ENCODE measurements at places on chromosomes 2 and 18.

DNA sequence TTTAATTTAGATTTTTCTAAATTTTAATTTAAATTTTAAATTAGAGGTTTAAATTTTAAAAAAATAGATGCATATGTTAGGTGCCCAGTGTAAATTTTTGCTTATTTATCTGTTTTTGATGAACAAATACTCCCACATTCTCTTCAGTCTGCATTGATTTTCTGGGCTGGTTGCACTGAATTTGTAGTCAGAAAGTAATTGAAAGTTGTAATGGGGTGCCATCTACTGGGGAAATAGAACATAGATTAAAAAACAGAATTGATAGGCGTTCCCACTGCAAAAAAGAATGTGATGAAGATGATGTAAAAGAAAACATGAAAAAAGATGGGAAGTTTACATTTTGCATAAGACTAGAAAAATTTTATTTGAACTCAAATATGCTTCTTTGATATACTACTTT is 51.7 kb upstream of the CCDC85A start:
- peak; percentile 16 for DNase-seq

GRCh38 chr2:25664183-25664964 is 9.0 kb downstream of the DTNB start:
- DNase-seq, result no peak

- DNase-seq, result no peak
Measured at GRCh38 chr2:203758841-203759689, 52.6 kb downstream of the CD28 start.

DNA sequence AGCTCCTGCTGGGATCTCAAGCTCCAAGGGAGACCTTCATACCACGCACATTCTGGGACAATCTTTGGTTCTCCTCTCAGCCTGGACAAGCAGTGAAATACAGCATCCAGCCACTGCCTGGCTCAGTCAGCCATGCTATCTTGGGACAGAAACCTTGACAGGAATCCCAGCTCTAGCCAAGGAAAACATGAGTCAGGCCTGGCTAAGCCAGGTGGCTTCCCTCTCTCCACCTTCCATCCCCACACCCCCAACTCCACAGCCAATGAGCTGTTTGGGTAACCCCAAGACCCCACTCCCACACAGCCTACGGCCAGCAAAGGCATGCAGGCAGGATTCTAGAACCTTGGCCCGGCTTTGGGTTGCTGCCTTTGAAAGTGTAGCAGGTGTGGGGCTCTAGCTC is 64.9 kb downstream of the MCFD2 start:
- DNase-seq, result no peak

GRCh38 chr18:63299837-63300745 is 19.5 kb downstream of the BCL2 start:
- no peak for DNase-seq

- no peak for DNase-seq
Measured at GRCh38 chr18:5420906-5421305, 122.9 kb downstream of the EPB41L3 start.

- DNase-seq, result no peak
Measured at GRCh38 chr2:211114826-211115455, 558.5 kb downstream of the CPS1 start.

DNA sequence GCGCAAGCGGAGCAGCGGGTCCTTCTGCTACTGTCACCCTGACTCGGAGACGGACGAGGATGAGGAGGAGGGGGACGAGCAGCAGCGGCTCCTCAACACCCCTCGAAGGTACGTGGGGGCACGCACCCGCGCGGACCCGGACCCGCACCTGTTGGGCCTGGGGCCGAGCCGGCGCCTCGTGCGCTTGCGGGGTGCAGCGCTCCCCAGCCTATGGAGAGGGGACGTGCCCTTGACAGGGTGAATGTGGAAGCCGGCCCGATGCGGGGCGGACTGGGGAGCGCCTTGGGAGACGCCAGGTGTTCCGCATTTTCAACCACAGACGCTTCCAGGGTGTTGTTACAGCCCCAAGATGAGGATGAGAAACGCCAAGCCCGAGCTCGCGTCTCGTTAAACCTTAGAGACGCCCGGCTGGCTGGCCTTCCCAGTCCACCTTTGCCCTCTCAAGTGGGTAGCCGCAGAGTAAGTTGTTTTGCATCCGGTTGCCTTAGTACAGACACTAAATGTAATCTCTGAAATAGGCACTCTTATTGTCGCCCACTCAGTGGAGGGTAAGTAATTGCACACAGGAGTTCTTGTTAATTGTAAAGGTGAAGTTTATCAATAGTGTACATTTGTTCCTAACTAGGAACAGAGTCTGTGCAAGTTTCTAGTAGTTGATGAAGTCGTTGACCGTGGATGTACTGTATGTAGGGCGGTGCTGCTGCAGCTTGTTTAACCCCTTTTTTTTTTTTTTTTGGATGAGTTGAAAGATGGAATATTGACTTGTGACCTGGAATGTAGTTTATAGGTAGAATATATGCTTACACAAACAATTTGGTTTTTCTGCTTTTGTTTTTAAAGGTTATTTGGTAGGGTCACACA is 815 bp downstream of the GMCL1 start:
- DNase-seq, result peak; percentile 10

GRCh38 chr2:240814280-240814679 is 5.7 kb downstream of the KIF1A start:
- no peak for DNase-seq

DNA sequence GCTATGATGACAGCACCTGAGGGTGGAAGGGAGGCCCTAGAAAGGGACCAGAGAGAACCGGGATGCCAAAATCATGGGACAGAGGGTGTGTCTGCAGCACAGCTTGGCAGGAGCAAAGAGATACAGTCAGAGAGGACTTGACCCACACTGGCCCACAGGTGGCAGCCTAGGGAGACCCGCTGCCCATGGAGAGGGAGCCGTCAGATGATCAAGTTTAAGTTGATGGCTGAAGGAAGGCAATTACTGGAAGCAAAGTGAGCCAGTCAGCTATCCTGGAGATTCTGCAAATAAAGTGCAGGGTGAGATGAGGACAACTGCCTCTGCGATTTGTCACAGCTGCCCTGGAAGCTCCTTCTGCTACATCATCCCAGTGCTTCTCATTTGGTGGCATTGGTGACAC is 74.0 kb downstream of the CMPK2 start:
- DNase-seq, result no peak

GRCh38 chr2:6177811-6178210 is 485.6 kb downstream of the SOX11 start:
- DNase-seq, result no peak

- no peak for DNase-seq
Measured at GRCh38 chr2:164622338-164623106, 1.2 kb upstream of the GRB14 start.

GRCh38 chr2:162824304-162824703 is 14.3 kb downstream of the KCNH7 start:
- no peak for DNase-seq

DNA sequence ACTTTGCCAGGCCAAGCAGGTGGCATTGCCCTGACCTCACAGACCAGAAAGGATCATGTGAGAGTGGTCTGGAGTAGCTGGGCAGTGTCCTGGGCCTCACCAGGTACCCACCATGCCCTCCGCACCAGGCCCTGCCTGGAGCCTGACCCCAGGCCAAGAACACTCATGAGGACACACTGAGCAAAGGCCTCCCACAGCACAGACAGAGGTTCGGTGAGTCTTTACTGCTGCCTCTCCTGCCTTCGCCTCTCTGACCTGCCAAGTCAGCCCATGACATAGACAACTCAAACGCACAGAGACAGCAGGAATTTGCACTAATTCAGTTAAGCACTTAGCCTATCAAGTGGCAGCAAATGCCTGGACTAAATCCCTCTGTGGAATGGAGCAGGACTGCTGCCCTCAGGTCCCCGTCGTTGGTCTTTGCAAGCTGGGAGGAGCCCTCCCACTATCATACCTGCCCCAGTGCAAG is 62.5 kb downstream of the RHOB start:
- no peak for DNase-seq

- DNase-seq, result no peak
Measured at GRCh38 chr2:212995920-212996319, 155.5 kb downstream of the IKZF2 start.

GRCh38 chr2:126975671-126976655 is 77.3 kb downstream of the TEX51 start:
- no peak for DNase-seq

GRCh38 chr2:163428187-163428586 is 307.6 kb downstream of the FIGN start:
- DNase-seq, result no peak

DNA sequence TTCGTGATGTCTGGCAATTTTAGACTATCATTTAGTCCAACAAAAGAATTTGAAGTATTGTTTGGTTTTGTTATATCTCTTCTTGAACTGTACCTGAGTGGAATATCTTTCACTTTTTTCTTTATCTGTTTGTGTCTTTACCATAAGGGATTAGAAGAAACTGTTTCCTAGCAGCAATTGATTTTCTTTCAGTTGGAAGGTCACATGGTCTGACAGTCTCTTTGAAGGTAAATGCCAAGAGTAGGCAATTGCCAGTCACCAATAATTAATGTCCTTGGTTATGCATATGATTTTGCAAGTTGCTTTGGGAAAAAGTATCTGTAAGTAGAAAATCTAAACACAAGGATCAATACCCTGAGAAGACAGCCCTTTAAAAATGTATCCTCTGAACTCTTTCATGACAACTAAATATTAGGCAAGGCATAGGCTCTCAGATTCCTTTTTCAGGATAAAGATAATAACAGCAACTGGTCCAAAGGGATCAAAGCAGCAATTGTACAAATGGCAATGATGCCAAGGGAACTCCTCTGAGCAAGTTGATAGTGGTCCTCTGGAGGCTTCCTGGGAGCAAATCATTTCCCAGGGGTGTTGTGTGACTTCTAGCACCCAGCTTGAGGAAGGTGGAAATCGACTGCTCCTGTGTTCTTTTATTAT is 17.6 kb downstream of the MAP3K19 start:
- DNase-seq, result no peak

DNA sequence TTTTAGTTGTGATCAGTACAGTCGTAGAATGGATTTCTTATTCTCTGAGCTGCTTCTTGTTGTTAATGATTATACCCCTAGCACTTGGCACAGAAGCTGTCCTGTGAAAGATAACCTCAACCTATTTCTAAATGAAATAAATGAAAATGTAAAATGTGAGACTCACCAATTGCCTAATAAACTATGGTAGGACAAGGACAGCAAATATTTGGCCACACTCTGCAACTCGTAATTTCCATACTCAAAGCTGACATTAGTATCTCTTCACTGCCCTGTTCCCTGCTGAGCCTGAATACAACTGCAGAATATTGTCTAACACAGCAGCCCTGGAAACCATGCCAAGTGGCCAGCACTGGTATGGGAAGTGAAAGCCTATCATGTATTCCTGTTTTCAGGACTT is 34.5 kb downstream of the TMEM182 start:
- no peak for DNase-seq

DNA sequence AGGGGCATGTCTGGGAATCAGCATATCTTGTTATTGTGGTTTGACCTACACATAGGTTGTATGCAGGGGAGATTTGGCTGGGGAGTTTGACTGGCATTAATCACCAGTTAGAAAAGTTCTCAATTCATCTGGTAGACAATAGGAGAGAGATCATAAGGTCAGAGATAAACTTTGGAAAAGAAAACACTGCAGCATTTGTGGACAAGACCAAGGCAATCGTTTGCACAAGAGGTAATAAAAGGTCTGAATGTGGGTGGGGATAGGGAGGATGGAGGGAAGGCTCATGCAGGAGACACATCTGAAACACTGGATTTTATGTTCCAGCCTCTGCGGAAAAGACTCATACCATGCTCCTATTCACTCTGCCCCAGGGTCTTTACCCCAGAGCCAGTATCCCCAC is 136.9 kb downstream of the MAIP1 start:
- DNase-seq, result no peak

DNA sequence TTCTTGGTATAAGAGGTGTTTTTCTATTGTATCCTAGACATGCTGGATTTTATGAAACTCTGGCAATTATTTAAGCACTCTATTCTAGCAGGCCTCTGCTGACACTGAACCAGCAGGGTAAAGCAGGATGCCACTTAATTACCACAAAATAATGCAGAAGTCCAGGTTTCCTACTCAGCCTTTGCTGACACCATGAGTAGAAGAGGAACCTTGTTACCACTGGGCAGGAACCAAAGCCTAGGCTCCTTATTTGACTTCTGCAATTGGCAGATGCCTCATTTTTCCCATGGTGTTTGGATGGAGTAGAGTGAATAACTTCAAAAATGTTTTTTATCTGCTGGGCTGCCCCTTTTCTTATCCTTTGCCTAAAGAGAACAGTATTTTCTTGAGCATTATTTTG is 60.8 kb downstream of the THNSL2 start:
- DNase-seq, result no peak

- DNase-seq, result no peak
Measured at GRCh38 chr2:71538656-71539265, 85.4 kb downstream of the DYSF start.

DNA sequence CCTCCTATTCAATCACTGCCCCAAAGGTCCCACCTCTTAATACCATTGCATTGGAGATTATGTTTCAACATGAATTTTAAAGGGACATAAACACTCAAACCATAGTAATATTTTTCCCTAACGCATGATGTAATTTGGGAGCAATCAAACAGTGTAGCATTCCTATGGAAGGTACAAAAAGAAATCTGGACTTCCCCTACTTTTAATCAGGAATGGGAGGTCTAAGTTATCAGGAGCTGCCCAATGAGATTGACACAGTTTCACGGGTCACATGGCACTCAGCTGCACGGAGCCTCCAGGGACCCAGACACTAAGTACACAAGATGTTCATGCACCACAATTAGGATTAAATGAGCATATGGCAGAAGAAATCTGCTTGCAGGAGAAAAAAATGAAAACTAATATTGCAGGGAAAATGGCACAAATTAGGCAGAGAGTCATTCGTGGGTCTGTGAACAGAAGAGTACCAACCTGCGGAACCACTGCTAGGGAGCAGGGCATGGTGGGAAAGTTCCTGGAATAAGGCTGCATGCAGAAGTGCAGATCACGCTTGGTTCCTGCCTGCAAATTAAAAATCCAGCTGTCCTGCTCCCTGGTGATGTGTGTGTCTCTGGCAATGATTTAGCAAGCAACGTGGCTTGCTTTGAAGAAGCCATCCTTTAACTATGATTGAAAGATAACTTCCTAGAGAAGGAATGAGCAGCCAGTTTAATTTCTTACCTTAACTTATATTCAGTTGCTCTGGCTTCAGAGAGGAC is 326.6 kb upstream of the ID2 start:
- DNase-seq, result no peak

DNA sequence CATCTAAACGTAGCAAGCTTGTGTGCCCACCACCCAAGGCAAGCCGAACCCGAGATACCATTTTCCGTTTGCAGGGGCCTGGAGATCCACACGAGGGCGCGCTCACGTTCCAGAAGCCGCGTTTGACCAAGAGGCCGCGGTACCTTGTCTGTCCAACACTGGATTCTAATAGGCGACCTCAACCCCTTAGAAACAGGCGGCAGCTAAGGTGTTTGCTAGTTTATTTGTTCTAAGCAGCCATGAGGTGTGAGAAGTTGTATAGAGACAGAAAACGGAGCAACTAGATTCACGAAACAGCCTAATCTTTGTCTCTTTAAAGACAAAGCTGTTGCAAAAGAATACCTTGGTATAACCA is 4.2 kb downstream of the HOXD11 start:
- peak; percentile 81 for DNase-seq

GRCh38 chr2:172525601-172526000 is 30.3 kb upstream of the PDK1 start:
- no peak for DNase-seq

GRCh38 chr2:49371128-49371701 is 216.9 kb upstream of the FSHR start:
- no peak for DNase-seq

- DNase-seq, result no peak
Measured at GRCh38 chr2:147688242-147688641, 156.6 kb upstream of the ACVR2A start.

- DNase-seq, result peak; percentile 58
Measured at GRCh38 chr2:112588611-112589045, 4.2 kb downstream of the CHCHD5 start.
